ENCODE measurements at places on chromosomes 11 and 22. TPM values are rescaled to one million over a fixed set of nuclear protein-coding genes. Genes with fewer than 3 reads are reported as not detected.

MPEG1 gene
- total RNA-seq = not detected

CHST1 gene
- not detected for total RNA-seq

- peaks cover 15% of the 10 kb centered on the region for H3K4me1 ChIP-seq
- no peak overlapping the region for H3K4me3 ChIP-seq
- H3K27ac ChIP-seq = no peak overlapping the region
- no peaks in the 10 kb centered on the region for H3K36me3 ChIP-seq
- peaks cover 3% of the 10 kb centered on the region for H3K27me3 ChIP-seq
Measured at GRCh38 chr22:30045901-30046715, 34.2 kb upstream of the HORMAD2 start.

DNA sequence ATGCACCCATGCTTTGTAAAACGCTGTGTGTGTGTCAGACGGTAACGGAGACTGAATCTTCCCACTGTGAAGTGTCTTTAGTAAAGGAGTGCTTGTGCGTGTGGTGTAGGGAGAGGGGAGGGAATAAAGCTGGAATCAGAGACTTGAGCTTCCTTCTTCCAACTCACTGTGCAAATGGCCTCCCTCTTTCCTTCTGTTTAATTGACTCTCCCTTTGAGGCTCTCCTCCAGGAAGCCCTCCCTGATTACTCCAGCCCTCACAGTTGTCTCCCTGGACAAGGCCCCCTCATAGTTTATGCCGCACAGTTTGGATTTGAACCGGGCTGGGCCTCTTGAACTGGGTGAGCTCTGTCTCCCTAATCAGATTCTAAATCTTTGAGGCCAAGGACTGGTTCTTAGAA is 23.0 kb upstream of the KCNJ11 start:
- peaks cover 11% of the 10 kb centered on the region for H3K4me1 ChIP-seq
- no peak overlapping the region for H3K27ac ChIP-seq
- no peak for DNase-seq
- H3K27me3 ChIP-seq = no peaks in the 10 kb centered on the region
- no peak overlapping the region for H3K4me3 ChIP-seq

DNA sequence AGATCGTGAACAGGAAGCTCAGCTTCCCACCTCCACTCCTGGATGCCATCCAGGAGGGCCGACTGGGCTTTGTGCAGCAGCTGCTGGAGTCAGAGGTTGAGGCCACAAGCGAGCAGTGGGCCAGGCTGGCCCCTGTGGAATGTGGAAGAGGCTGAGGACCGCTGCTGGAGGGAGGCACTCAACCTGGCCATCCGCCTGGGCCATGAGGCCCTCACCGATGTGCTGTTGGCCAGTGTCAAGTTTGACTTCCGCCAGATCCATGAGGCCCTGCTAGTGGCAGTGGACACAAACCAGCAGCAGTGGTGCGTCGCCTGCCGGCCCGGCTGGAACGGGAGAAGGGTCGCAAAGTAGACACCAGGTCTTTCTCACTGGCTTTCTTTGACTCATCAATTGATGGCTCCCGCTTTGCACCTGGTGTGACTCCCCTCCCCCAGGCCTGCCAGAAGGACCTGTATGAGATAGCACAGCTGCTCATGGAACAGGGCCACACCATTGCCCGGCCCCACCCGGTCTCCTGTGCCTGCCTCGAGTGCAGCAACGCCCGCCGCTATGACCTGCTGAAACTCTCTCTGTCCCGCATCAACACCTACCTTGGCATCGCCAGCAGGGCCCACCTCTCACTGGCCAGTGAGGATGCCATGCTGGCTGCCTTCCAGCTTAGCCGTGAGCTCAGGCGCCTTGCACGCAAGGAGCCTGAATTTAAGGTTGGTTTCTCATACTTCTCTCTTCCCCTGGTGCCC is 24.9 kb downstream of the ART5 start:
- no peaks in the 10 kb centered on the region for H3K36me3 ChIP-seq
- DNase-seq = no peak
- no peaks in the 10 kb centered on the region for H3K4me1 ChIP-seq
- H3K27ac ChIP-seq = no peak overlapping the region
